CD4-positive, alpha-beta memory T cell (primary cell): ENCODE measurements at places on chromosomes 6 and 20.

DNA sequence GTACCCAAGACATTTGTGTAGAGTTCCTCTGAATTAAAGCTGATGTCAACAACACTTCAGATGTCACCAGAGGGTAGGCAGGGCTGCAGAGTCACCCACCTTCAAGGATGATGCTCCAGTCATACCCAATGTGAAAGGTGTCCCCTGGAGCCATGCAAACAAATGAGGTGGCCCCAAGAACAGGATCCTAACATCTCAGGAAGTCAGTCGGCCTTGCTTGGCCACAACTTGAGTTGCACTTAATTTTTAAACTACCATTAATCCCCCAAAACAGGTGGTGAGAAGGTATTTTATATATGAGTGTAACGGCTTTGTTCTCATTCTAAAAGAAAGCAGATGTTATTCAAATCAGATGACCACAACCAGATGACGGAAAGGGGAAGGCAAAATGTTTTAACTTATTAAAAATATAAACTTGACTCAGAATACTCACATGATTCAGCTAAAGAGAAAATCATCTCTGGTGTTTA lies 21.1 kb upstream of the SERPINB1 start:
- no peaks in the 10 kb centered on the region for H3K36me3 ChIP-seq
- DNase-seq, result peak; percentile 58
- H3K4me1 ChIP-seq, result peaks cover 49% of the 10 kb centered on the region
- no peaks in the 10 kb centered on the region for H3K27me3 ChIP-seq

DNA sequence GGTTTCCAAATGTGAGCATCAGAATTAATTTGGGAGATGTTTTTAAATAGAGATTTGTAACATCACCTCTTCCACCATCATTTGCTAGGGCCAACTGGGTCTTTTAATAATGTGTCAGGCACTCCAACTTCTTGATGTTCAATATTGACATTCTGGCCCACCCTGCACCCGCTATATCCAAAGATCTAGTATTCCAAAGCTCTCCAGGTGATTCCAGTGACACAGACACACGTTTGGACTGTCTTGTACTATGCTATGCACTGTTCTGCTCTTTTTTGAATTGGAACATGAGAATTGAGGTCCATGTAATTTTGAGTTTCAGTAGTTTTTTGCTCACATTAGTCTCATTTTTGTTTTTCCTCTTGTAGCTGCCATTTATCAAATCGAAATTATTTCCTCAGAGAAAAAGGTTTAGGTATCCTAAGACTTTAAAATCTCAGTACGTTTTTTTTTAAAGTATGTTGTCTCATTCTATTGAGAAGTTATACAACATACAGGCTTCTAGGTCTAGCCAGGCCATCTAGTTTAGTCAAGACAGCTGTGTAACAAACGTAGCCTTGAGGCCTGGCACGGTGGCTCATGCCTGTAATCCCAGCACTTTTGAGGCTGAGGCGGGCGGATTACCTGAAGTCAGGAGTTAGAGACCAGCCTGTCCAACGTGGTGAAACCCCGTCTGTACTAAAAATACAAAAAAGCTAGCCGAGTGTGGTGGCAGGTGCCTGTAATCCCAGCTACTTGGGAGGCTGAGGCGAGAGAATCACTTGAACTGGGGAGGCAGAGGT lies 3.1 kb downstream of the BICRAL start:
- no peaks in the 10 kb centered on the region for H3K27me3 ChIP-seq
- H3K27ac ChIP-seq, result peak overlapping the region; percentile 100
- peak overlapping the region; percentile 88 for H3K4me3 ChIP-seq
- no peak for DNase-seq
- H3K4me1 ChIP-seq, result peaks cover 69% of the 10 kb centered on the region

- H3K27me3 ChIP-seq, result no peaks in the 10 kb centered on the region
- no peak overlapping the region for H3K4me3 ChIP-seq
- H3K36me3 ChIP-seq, result peaks cover 15% of the 10 kb centered on the region
Observed at GRCh38 chr20:34427331-34427730, 64.3 kb downstream of the ITCH start.

DNA sequence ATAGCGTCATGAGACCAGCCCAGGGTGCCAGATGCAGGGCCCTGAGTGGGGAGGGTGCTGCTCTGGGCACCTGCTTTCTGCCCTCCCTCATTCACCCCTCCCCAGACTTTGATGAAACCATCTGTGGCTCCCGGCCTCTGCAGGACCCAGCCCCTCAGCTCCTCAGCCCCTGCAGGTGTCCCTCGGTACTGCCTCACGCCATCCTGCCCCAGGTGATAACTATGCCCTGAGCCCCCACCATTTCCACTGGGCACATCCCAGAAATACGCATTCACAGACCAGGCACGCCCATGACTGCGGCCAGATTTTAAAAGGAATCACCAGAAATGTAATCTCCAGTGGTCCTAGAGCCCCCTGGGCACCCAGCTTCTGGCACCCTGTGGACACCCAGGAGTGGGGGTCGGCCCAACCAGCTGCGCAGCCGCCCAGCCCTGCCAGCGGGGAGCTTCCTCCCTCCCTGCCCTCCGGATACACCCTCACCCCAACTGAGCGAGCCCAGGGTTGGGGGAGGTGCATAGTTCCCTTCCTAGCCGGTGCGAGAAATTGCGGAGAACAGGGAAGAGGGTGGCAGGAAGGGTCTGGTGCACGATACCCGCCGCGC lies 615 bp upstream of the NTSR1 start:
- H3K27ac ChIP-seq, result no peak overlapping the region
- H3K4me1 ChIP-seq, result peaks cover 8% of the 10 kb centered on the region
- no peak for DNase-seq
- H3K36me3 ChIP-seq, result no peaks in the 10 kb centered on the region
- peaks cover 19% of the 10 kb centered on the region for H3K27me3 ChIP-seq

GRCh38 chr6:111432511-111432910 lies 50.5 kb downstream of the REV3L start:
- H3K4me3 ChIP-seq, result no peak overlapping the region
- H3K36me3 ChIP-seq, result no peaks in the 10 kb centered on the region
- H3K27me3 ChIP-seq, result no peaks in the 10 kb centered on the region
- no peak for DNase-seq
